Left renal cortex interstitium (tissue), 4 donors: ENCODE measurements at places on chromosomes 13 and 19.

GRCh38 chr19:38149661-38150061 is 74.4 kb downstream of the DPF1 start:
- DNase-seq, result no peak

- DNase-seq, result no peak
Measured at GRCh38 chr13:51500687-51501086, 47.9 kb upstream of the INTS6 start.

GRCh38 chr13:98143601-98144026 is 720 bp downstream of the FARP1 start:
- DNase-seq, result no peak

DNA sequence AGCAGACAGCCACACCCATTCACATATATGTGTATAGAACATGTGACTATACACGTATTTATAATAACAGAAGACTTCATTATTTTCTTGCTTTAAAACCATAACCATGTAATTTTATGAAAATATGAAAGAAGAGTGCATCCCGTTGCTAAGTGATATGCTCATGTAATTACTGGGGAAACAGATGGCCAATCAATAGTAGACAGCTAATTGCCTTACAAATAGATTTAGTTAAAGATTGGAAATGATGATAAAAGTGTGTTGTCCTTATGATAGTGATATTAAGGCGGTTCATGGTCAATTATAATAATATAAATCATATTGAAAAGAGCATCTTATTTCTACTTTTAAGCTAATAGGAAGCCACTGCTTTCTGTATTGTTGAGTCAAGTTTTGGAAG is 95.9 kb downstream of the RFC3 start:
- no peak for DNase-seq

DNA sequence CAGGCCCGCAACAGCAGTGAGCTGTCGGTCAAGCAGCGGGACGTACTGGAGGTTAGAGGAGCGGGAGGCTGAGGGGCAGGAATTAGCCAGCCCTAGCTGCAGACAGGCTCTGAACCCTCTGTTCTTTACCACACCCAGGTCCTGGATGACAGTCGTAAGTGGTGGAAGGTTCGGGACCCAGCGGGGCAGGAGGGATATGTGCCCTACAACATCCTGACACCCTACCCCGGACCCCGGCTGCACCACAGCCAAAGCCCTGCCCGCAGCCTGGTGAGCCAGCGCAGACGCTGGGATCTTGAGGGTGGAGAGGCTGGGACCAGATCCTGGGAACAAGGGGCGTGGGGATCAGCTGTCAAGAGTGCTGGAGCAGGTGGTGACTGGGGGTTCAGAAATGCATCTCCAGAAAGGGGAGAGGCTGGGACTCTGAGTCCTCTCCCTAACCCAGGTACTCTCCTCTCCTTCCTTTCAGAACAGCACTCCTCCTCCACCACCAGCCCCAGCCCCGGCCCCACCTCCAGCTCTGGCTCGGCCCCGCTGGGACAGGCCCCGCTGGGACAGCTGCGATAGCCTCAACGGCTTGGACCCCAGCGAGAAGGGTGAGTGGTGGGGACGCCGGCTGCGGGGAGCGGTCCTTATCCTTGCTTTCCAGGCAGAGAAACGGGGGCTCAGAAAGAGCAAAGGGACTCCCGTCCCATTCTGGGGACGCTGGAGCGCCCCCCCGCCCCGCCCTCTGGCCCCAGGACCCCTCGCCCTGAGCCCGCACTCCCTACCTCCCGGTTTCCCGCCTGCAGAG is 10.4 kb downstream of the EPS8L1 start:
- DNase-seq, result no peak

GRCh38 chr19:47615714-47616113 is 6.8 kb downstream of the BICRA start:
- no peak for DNase-seq

GRCh38 chr19:1510442-1510806 is 2.4 kb downstream of the ADAMTSL5 start:
- DNase-seq, result no peak

DNA sequence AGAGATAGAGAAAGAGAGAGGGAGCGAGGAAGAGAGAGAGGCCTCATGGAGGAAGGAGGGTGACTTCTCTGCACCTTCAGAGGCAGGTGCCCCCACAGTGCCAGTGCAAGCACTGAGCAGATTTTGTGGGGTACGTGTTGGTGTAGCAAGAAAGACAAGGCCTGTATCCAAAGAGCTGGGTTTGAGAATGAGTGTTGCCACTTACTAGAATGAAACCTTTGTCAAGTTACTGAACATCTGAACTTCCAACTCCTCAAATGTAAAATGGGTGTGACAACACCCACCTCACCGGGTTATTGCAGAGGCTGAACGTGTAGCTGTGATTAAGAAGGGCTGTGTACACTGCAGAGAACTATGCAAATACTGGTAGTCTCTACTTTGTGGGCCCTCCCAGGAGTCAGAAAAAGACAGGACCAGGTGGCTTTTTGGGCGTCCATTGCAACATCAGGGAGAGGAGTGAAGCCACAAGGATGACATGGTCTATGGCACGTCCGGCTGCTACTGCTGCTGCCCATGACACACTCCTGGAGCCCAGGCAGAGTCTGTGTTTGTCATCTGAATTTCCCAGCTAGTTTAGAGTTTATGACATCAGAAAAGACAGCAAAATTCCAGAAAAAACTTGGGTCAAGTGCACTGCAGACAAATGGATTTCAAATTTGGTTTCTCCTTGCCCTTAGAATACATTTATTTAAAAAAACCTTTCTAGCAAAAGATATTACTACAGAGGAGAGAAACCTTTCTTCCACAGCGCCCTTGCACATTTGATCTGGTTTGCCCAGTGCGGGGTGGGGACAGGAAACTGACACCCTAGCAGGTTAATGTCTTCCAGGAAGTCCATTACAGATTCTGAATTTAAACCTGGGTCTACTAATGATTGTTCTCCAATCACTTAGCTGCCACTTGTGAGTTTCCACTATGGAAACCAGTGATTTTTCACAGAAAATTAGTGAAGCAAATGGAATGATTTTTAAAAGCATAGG is 54.0 kb upstream of the ATP12A start:
- no peak for DNase-seq

DNA sequence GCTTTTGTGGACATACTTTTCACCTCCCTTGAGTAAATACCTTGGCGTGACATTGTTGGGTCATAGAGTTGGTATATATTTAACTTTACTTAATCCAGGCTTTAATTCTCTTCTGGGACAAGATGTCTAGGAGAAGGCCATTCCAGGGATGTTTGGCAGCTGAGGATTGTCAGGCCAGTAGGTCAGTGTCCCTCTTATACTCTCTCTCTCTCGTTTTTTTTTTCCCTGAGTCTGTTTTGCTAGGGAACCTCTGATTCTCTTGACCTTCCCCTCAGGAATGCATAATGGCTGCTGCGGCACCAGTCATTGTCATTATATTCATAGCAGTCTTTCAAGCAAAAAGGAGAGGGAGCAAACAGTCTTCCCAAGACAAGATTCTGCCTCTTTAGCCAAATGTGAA is 48.8 kb downstream of the BICRA start:
- no peak for DNase-seq

- DNase-seq, result no peak
Measured at GRCh38 chr19:18871543-18871942, 24.4 kb downstream of the CERS1 start.

- no peak for DNase-seq
Measured at GRCh38 chr13:113427562-113428468, 25.5 kb downstream of the ADPRHL1 start.

GRCh38 chr19:49441210-49441959 is at the start of gene SLC17A7:
SLC17A7 (minus strand) TSS chr19:49441527; CDS start chr19:49441379, 148 bp downstream.
- no peak for DNase-seq

DNA sequence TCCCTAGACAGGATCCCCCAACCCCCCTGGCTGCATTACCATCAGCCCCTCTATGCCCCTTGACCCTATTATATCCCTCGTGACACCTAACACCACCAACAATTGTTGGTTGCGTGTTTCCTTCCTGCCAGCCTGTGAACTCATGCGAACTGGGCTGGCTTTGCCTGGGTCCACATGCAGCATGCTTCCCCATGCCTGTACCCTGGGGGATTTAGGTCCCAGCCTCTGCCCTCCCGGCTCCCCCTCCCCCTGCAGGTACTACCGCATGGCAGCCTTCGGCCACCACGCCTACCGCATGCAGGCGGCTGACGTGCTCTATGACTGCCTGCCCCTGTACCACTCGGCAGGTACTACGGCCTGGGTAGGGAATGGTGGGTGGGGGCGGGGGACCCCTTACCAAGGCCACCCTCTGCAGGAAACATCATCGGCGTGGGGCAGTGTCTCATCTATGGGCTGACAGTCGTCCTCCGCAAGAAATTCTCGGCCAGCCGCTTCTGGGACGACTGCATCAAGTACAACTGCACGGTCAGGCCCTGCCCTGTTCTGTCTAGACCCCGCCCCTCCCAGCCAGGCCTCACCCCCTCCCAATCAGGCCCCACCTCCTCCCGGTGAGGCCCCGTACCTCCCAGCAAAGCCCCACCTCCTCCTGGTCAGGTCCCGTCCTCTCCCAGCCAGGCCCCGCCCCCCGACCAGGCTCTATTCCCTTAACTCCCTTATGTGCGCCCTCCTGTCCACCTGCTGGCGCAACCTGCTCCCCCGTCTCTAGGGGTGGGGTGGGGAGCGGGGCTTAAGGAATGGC is 18.5 kb downstream of the SLC27A1 start:
- peak; percentile 65 for DNase-seq

DNA sequence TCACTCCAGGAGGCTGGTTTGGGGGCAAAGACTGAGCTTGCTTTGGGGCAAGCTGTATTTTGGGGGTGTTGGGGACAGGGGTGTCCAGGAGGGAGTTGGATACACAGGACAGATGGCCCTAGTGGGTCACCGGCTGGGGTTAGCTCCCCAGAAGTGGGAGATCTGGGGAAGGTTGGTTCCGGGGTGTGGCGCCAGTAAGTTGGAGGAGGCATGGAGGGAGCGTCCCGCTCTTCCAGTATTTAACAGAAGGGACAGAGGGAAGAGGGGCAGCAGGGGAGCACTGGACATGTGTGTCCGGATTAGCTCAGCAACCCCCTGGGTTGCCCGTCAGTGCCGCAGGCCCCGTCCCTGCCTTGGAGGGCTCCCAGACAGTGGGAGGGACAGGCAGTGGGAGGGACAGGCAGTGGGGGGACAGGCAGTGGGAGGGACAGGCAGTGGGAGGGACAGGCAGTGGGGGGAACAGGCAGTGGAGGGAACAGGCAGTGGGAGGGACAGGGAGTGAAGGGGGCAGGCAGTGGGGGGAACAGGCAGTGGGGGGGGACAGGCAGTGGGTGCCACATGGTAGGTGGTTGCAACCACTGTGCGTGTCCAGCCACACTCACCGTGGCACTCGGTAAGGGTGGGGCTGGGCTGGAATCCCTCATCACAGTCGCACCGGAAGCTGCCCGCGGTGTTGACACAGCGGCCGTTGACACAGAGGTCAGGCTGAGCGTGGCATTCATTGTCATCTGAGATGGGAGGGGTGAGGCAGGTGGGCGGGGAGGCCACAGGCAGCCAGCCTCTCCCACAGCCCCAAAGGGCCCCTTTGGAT is 33.2 kb downstream of the CCL25 start:
- DNase-seq, result no peak

- DNase-seq, result no peak
Measured at GRCh38 chr19:29285187-29285687, 72.3 kb upstream of the UQCRFS1 start.

GRCh38 chr13:97261254-97262005 is 39.3 kb downstream of the MBNL2 start:
- DNase-seq, result no peak

DNA sequence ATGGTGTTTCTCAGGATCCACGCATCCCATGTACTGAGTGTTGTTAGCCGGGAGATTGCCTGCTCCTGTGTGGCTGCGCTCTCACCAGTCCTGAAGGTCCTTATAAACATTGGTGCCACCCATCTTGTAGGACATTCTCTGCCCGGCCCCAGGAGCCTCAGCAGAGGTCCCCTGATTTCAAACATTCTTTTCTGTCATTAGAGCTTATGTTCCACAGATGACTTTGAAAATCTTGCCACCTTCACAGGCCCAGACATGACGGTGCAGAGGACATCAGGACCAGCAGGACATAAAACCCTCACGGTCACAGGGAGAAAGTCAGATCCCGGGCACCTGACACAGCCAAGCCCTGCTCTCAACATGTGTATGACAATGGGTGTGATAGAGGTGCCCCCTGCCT is 33.2 kb upstream of the PEPD start:
- no peak for DNase-seq

GRCh38 chr19:1317274-1318003 is 31.8 kb downstream of the EFNA2 start:
- DNase-seq, result no peak

DNA sequence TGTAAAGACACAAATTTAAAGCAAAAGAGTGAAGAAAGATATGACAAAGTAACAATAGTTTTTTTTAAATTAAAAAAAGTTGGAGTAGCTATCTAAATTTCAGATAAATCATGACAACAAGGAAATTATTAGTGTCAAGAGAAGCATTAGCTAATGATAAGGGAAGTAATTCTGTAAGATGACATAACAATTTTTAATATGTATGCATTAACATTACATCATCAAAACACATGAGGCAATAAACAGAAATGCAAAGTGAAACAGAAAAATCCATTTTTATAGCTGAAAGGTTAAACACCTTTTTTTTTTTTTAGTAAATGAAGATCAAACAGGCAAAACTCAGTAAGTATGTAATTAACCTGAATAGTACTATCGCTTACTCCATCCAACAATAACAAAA is 804.9 kb upstream of the PRR20A start:
- DNase-seq, result no peak

GRCh38 chr19:19550972-19551852 is 13.1 kb downstream of the CILP2 start:
- DNase-seq, result no peak

DNA sequence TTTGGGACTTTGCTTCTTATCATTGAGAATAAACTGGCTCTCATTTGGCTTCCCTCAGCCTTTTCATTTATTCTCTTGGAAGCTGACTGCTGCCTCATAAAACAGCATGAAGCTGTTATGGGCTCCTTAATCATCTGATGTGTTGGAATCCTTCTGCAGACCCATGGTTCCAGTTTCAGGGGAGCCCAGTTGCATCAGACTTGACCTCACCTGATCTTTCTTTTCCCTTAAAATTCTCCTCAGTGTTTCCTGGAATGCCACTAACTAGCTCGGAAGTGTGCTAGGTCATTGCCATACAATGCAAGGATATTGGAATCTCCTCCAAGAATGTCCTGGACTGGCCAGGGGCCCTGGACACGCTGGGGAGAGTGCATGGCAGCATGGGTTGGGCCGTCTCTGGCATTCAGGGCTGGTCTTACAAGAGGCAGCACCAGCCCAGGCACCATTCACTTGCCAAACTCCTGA is 158.7 kb downstream of the FLT1 start:
- no peak for DNase-seq

DNA sequence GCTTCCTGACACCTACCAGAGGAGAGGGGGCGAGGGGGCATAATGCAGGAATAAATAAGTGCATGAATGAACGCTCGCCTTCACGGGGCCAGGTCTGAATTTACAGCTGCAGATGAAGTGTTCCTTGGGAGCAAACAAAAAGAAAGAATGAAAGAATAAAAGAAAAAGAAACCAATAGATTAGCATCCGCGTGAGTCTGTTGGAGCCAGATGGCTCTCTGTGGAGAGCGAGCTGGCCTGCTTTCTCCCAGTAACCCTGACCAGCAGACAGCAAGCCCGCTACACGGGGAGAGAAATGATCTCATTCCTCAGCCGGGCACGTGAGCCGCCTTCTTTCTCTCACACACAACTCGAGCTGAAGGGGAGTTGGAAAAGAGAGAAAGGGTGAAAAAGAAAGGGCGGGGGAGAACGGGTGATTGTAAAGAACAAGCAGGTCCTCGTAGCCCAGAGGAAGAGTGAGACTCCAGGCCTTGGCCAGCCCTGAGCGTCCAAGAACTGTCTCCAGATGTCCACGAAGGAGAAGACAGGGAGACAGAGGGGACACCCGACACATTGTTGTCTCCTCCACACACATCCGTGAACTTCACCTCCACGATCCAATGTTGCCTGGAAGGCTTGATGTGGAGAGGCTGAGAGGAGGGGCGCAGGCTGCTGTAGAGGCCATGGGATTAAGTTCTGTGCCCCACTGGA is 81.4 kb downstream of the RNASEH2B start:
- no peak for DNase-seq
